Kidney capillary endothelial cell (primary cell): ENCODE measurements at places on chromosomes 6 and 20.

DNA sequence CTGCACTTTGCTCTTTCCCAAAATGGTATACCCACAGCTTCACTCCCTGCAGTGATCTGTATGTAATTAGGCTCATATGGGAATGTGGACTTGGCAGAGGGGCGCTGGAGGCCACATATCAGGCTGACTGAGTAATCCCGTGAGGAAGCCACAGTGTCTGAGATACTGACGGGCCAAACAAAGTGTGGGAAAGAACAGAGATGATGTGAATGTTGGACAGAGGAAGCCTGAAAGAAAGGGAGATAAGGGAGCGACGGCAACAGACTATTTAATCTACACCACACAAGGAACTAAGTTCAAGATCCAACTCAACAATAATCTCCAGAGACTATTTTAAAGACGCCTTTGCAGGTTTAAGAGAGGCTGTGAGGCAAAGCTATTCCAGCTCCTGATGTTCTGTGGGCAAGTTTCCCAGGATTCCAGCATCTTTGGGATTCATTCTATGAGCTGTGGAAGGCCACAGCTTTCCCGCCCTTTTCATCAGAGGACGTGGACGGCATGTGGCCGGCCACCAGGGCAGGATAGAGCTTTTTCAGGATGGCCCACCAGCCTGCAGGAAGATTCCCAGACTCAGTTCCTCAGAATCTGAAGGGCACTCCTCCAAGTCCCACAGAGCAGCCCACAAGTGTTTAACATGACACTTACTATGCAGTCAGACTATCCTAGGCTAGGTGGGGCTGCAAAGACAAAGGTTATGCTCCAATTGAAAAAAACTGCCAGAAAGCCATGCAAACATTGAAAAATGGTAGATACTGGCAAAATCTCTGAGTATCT is 237.5 kb downstream of the ATXN1 start:
- no peak for DNase-seq

- no peak for DNase-seq
Measured at GRCh38 chr6:112286500-112287144, 32.3 kb upstream of the LAMA4 start.

DNA sequence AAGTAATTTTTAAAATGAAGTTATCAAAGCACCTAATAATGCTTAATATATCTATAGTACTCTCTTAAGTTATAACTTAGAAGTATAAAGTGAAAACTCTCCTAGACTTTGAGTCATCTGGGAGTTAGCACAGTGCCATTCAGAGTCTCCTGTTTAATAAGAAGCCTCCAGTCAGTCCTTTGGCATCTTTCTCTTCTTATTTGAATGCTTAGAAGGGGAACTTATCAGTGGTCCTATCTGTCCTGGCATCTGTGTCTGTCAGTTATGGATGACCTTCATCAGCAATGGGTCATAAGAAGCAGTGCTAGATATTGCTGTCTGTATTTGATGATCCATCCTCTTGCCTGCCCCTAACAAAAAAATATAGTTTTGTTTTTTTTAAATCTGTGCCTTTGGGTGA is 15.2 kb downstream of the TMEM200A start:
- DNase-seq: no peak

DNA sequence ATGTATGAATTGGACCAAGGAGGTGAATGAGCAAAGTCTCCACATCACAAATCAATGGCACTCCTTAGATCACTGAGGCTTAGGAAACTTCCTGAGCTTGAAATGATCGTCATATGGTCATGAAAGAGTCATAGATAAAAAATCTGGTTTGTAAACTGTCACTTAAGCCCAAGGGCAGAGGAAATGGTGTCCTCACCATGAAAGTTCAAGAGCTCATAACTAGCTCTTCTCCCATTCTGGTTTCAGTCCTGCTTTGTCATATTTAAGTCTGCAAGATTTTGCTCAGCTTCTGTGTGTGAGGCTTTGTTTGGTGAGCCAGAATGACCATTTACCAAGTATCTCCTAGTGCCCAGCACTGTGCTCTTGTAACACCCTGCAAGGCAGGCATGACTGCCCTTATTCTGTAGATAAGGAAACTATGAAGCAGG is 60.5 kb downstream of the GJA10 start:
- no peak for DNase-seq

DNA sequence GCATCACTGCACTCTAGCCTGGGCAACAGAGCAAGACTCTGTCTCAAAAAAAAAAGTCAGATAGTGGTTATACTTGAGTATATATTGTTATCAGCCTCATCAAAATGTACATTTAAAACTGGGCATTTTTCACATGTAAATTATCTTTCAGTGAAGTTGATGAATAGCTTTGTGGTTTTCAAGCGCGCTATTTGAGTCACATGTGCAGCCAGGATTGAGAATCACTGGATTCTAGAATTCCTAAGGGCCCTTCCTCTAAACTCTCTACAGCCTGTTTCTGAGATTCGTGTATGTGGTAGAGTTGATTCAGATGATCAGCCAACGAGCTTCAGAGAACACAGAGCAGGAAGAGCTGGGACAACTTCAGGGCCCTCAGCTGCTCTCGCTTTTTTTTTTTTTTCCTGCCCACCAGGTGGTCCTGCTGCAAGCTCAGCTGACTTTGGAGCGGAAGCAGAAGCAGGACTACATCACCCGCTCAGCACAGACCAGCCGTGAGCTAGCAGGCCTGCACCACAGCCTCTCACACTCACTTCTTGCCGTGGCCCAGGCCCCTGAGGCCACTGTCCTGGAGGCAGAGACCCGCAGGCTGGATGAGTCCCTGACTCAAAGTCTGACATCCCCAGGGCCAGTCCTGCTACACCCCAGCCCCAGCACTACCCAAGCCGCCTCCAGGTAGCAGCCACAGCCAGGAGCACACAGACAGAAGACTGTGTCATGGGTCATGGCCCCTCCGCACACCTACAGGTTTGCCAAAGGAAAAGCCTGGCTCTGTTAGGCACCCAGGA is 18.3 kb downstream of the C20orf173 start:
- DNase-seq: no peak

DNA sequence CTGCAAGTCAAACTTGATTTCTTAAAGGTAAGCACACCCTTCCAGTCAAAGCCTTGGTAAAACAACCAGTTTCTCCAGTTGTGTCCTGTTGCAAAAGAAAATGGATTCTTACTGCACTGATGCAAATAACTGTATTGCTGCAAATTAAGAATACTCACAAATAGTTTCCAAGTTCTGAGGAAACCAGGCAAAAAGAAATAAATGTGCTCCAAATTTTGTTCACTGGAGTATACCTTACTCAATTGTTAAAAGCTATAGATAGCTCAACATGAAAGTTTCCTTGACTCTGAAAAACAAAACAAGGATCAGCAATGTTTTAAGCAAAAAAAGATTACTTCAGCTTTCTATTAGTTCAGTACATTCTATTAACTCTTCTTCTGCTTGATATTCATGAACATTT is 75.2 kb downstream of the SLC16A10 start:
- DNase-seq: no peak

DNA sequence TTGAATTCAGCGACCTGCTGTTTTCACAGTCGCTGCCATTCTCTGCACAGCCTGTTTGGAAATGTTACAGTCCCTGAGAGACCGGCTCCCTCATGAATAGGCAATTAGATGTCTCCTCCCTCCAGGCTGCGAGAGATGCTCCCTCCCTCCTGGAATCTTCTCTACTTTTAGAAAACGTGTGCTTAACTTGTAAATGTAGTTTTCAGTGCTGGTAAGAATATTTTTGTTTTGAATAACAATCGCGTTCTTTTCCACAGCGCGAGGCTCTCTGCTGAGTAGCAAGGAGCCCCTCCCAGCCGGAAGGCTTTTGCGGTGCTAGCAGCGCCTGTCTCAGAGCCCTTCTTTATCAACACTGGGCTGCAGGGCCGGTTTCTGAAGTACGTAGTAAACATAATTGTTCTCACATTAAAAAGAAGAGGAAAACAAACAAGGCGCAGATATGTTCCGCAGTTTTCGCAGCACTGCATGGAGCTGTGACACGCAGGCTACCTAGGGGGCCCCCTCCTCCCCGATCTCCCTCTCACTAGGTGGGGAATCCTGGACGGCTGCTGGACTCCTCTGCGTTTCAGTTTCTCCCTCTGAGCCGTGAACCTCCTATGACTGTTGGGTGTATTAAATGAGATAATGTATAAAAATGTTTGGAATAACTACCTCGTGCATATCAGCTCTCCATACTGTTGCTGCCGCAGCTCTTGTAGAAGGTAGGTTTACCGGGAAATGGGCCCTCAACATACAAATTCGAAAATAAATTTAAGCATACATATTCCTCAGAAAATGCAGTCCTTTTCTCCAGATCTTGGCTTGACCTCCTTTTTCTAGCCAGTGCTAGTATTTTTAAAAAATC is 79.0 kb upstream of the SPACA1 start:
- no peak for DNase-seq
